ENCODE measurements at places on chromosomes 16 and 17. TPM values are rescaled to one million over a fixed set of nuclear protein-coding genes. Genes with fewer than 3 reads are reported as not detected.

- H3K4me3 ChIP-seq = no peak overlapping the region
- H3K36me3 ChIP-seq = no peaks in the 10 kb centered on the region
- no peaks in the 10 kb centered on the region for H3K4me1 ChIP-seq
- H3K27ac ChIP-seq = no peak overlapping the region
- DNase-seq = no peak
These were observed 23.5 kb downstream of the SRCAP start for GRCh38 chr16:30722443-30722842.

DNA sequence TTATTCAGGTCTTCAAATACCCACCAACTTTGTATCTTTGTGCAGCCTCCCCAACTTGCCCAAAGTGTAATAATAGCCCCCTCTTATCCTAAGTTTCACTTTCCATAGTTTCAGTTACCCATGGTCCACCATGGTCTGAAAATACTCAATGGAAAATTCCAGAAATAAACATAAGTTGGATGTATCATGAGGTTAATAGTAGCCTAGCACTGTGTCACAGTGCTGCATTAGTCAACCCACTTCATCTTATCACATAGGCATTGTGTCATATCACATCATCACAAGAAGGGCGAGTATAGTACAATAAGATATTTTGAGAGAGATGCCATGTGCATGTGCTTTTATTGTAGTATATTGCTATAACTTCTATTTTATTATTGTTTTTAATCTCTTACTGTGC lies 21.9 kb downstream of the OMG start:
- no peaks in the 10 kb centered on the region for H3K4me1 ChIP-seq
- no peak for DNase-seq
- no peaks in the 10 kb centered on the region for H3K27me3 ChIP-seq
- H3K27ac ChIP-seq = peak overlapping the region; percentile 5

DNA sequence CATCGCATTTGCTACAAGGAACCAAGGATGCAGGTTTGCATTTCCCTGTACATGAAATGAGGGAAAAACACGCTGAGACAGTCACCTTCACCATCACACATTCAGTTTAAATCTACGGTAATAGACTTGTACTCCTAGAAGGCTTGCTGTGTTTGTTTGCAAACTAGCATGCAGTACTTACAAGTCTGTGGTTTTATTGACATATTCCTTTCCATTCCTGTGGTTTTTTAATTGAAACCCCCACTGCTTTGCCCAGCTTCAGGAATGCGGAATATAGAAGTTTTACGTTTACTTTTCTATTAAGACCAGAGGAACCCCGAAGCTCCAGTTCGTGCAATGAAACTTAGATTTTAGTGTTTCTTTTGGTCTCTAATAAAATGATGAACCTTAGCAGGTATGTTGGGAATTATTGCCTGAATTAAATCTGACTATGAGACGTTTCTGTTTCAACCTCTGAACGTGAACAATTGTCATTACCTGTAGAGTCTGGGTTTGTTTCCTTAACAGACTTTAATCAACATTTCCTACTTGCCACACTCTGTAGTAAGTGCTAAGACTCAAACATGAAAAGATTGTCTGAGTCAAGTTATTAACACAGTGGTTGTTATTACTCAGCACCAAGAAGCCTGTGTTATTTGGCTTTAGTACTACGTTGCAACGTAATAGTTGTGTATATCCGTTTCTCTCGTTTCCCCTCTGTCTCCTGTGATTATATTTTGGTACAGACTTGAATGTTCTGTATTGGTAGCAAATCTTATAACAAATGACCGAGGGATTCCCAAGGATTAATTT lies 793.3 kb upstream of the GOT2 start:
- H3K36me3 ChIP-seq = no peaks in the 10 kb centered on the region
- no peak overlapping the region for H3K4me3 ChIP-seq
- no peak overlapping the region for H3K27ac ChIP-seq

- DNase-seq = no peak
- H3K36me3 ChIP-seq = no peaks in the 10 kb centered on the region
- H3K27me3 ChIP-seq = no peaks in the 10 kb centered on the region
- H3K4me1 ChIP-seq = no peaks in the 10 kb centered on the region
These were observed 50.3 kb downstream of the GINS3 start for GRCh38 chr16:58442547-58442946.

Gene CRYBA1
- not detected for total RNA-seq

- H3K27me3 ChIP-seq = no peaks in the 10 kb centered on the region
- H3K27ac ChIP-seq = no peak overlapping the region
- DNase-seq = no peak
- no peaks in the 10 kb centered on the region for H3K36me3 ChIP-seq
These were observed 45.5 kb upstream of the ZFHX3 start for GRCh38 chr16:73093146-73094144.

GRCh38 chr16:73040136-73040535 lies 7.8 kb downstream of the ZFHX3 start:
- H3K27ac ChIP-seq = no peak overlapping the region
- H3K27me3 ChIP-seq = no peaks in the 10 kb centered on the region
- no peak overlapping the region for H3K4me3 ChIP-seq
- H3K36me3 ChIP-seq = no peaks in the 10 kb centered on the region

DNA sequence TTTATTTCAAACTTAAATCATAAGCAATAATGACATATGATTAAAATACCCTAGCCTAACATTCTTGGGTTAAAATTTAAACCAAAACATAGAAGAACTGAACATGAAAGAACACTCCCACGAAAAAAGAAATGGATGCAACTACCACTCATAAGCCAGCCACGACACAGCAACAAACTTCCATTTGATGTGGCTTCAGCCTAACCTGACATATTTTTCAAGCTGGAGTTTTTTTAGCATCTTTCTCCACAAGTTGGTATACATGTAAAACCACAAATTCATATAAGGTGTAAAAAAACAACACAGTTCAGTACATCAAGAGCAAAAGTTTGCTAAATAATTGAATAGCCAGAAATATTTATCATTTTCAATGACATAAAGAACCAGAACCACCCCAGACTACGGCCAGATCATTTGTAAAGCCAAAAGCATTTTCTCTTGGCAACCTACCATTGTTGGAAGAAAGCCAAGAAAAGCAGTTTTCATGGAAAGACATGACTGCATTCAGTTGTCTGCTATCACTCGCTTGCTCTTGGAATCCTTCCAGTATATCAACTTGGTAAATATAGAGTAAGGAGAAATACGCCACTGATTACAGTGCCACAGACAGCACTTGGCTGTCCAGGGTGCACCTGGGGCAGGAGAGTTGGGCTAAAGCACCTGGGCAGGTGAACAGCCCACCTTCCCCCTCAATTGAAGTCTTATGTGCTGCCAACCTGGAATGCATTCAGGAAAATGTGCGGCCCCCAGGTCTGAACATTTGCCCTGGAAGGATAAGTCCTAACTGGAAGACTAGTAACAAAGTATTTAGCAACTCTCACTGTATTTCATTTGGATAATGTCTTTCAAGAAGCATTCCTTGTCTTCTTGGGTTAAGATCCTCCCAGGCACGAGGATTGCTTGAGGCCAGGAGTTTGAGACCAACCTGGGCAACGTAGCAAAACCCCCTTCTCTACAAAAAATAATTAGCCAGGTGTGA lies 60.5 kb downstream of the CREBBP start:
- no peak overlapping the region for H3K4me3 ChIP-seq
- H3K36me3 ChIP-seq = no peaks in the 10 kb centered on the region
- DNase-seq = peak; percentile 26
- H3K27ac ChIP-seq = peak overlapping the region; percentile 33
- peaks cover 23% of the 10 kb centered on the region for H3K4me1 ChIP-seq

- no peaks in the 10 kb centered on the region for H3K27me3 ChIP-seq
- H3K27ac ChIP-seq = no peak overlapping the region
- DNase-seq = peak; percentile 4
- H3K4me1 ChIP-seq = no peaks in the 10 kb centered on the region
- no peaks in the 10 kb centered on the region for H3K36me3 ChIP-seq
These were observed 22.3 kb upstream of the RBFOX3 start for GRCh38 chr17:79633154-79633553.

Gene CCL8
- total RNA-seq = not detected

Gene BPTF
- total RNA-seq = 151 TPM

DNA sequence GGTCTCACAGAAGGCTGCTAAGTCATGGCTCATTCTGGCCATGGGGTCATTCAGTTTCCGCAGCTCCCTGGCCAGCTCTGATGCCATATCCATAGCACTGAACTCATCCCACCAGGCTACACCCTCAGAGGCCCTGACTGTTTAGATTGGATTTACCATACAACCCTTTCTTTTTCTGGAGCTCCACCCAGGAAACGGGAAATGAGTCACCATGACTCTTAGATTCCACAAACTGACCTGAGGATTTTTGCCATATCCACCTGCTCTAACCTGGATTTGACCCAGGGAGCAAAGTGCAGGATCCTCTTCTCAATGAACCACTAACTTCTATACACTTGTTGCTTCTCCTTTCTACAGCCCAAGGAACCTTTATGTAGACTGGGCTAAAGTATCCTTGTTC lies 20.3 kb upstream of the CALB2 start:
- H3K4me3 ChIP-seq = no peak overlapping the region
- no peaks in the 10 kb centered on the region for H3K27me3 ChIP-seq
- H3K4me1 ChIP-seq = no peaks in the 10 kb centered on the region
- no peaks in the 10 kb centered on the region for H3K36me3 ChIP-seq

Gene C16orf92
- total RNA-seq = not detected

- H3K4me3 ChIP-seq = no peak overlapping the region
- no peaks in the 10 kb centered on the region for H3K27me3 ChIP-seq
- H3K27ac ChIP-seq = no peak overlapping the region
- H3K36me3 ChIP-seq = no peaks in the 10 kb centered on the region
These were observed 338.0 kb downstream of the WWOX start for GRCh38 chr16:78437352-78437968.

DNA sequence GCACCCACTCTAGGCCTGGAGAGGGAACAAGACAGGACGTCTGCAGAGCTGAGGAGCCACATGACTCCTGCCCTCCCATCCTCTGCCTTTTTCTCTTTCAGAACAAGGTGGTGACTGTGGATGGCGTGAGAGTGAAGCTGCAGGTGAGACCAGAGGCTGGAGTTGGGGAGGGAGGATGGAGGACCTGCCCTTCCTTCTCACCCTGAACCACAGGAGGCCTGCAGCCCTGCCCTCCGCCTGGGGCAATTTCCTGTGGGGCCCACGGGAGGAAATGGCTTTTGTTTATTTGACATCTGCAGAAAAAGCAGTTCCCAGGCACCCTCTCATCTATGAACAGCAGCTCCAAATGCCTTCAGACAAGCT lies 5.1 kb downstream of the RAB37 start:
- no peaks in the 10 kb centered on the region for H3K36me3 ChIP-seq
- H3K27ac ChIP-seq = no peak overlapping the region
- DNase-seq = no peak
- no peaks in the 10 kb centered on the region for H3K27me3 ChIP-seq
- no peak overlapping the region for H3K4me3 ChIP-seq

DNA sequence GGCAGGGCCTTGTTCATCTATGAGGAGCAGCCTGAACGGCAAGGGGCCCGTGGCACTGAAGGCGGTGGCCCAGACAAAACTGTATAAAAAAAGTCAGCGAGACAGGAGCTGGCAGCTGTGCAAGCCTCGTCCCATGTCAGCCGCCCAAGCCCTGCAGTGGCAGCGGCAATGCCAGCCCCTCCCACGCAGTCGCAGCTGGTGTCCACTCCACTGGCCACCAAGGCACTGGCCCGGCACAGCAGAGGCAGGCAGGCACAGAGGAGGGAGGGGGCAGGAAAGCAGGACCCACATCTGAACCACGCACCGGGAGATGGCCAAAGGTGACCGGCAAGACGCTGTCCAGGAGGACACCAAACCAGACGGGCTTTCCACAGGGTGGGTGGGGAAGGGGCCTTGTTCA lies 15.9 kb upstream of the C16orf95 start:
- DNase-seq = no peak
- no peaks in the 10 kb centered on the region for H3K4me1 ChIP-seq
- H3K36me3 ChIP-seq = no peaks in the 10 kb centered on the region
- no peak overlapping the region for H3K27ac ChIP-seq
- no peak overlapping the region for H3K4me3 ChIP-seq

DNA sequence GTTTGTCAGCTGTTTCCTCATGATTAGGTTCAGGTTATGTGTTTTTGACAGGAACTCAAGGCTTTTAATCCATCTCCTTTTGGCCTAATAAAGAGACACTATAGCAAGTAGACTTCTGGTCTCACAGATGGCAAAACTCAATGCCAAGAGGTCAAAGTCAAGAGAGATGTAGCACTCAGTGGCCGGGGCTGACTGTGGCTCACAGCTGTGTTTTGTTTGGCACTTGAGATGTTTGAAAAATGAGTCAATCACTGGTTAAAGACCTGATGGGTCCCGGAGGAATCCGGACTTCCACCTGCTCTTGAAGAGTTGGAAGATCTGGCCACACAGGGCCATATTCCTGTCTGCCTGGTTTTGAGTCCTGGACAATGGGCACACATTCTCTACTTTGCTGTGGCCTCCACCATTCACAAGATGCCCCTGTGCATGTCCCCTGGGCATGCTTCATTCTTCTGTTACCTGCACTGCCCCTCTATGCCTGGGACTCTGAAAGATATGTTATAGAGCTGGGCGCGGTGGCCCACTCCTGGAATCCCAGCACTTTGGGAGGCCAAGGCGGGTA lies 210.3 kb downstream of the SNX29 start:
- no peaks in the 10 kb centered on the region for H3K27me3 ChIP-seq
- no peaks in the 10 kb centered on the region for H3K4me1 ChIP-seq
- no peaks in the 10 kb centered on the region for H3K36me3 ChIP-seq
- H3K4me3 ChIP-seq = no peak overlapping the region
- DNase-seq = no peak

DNA sequence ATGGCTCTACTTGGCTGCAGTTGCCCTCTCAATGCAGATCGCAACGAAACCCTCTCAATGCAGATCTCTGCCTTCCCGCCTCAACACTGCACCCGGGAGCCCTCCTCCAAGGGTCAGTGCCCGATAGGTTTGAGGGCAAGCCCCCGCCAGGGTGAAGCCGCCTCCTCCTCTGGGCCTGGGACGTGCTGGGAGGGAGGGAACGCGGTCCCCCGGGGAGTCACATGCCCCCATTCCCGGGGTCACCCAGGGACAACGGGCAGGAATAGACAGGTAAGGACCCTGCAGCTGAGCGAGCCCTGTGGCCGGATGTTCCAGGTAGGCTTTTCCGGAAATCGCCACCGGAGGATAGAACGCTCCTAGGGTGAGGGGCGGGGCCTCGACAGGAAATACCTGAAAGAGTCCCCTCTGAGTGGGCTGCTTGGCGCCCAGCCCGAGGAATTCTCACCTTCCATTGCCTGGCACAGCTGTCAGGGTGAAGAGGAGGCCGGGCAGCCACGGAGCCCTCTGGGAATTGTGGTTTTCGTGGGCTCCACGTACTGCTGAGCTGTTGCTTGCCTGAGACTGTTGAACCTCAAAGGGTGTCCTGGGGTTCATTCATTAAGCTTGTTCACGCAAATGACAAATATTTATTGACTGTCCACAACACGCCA lies 12.8 kb downstream of the ZNF174 start:
- H3K36me3 ChIP-seq = no peaks in the 10 kb centered on the region
- no peaks in the 10 kb centered on the region for H3K27me3 ChIP-seq
- H3K4me3 ChIP-seq = no peak overlapping the region
- H3K4me1 ChIP-seq = no peaks in the 10 kb centered on the region
- no peak overlapping the region for H3K27ac ChIP-seq
- DNase-seq = no peak

DNA sequence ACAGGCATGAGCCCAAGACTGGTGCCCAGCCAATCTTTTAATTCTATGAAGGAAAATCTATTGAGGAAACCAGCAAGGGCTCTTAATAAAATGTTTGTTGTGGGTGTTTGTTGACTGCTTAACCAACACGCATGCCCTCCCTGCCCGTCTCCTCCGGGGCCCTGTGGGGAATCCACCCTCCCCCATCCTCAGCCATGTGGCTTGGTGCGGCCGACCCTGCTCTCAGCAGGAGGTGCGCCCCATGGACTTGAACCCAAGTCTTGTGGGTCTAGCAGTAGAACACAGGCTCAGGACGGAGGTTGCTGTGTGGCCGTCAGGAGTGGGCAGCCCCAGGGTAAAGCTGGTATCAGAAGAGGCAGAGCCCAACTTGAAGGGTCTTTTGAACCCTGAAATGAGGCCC lies 45.1 kb upstream of the MLYCD start:
- no peaks in the 10 kb centered on the region for H3K27me3 ChIP-seq
- no peak overlapping the region for H3K27ac ChIP-seq
- DNase-seq = no peak

Gene TEX14
- total RNA-seq = 0.28 TPM

Measured in uterus (tissue), 4 donors.